ENCODE measurements at places on chromosomes 3 and 15.
A peak's percentile ranks its signal among the peaks of the same experiment; 100 is the strongest.

GRCh38 chr15:33729653-33730052 lies 238.6 kb upstream of the CHRM5 start:
- DNase-seq, result no peak

GRCh38 chr3:194561306-194561974 lies 71.8 kb downstream of the TMEM44 start:
- DNase-seq, result no peak

DNA sequence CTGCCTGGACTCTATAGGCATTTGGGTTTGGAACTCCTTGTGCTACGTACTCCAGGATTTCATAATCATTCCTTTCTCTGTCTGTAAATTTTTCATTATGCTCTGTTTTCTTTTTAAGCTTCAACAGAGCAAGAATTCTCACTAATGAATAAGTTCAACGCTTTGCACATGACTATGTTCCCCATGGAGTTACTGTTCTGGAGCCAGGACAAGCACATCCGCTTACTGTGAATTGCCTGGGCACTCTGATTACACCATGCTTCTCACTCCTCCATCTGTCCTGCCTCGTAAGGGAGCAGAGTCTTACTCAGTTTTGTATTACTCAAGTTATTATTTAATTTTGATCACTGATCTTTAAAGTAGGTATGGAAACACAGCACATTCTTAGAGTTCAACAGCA lies 472.7 kb downstream of the RAP2B start:
- DNase-seq, result no peak

DNA sequence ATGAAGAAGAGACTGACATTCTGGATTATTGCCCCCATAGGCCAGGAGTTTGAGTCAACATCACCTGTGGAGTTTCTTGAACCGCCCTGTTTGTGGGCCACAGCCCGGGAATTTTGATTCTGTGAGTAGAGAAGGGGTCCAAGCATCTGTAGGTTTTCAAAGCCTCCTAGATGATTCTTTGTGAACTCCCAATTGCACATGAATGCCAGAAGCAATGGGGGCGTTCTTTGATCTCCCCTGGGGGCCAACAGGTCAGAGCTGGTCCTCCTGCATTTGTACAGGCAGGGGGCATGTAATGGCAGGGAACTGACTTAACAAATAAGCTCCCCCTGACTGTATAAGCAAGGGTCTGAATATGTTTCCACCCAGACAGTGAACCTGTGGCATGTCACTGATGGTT lies 260.3 kb downstream of the SLCO3A1 start:
- no peak for DNase-seq

- DNase-seq, result no peak
Measured at GRCh38 chr15:52730173-52730572, 51.0 kb upstream of the ATOSA start.

GRCh38 chr15:64507293-64507802 lies 47.0 kb downstream of the ZNF609 start:
- peak; percentile 68 for DNase-seq

DNA sequence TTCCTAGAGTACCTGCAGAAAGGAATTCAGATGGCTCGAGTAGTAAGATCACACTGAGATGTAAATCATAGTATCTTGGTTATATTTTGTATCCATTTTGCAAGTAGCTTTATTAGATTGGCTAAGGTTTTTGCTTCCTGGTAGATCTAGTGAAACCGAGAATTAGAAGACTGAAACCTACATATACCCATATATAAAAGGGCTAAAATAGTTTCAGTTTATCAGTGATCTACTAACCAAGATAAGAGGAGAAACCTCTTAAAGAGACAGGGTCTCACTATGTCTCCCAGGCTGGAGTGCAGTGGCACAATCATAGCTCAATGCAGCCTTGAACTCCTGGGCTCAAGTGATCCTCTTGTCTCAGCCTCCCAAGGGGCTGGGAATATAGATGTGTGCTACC lies 135.3 kb downstream of the PCCB start:
- no peak for DNase-seq

DNA sequence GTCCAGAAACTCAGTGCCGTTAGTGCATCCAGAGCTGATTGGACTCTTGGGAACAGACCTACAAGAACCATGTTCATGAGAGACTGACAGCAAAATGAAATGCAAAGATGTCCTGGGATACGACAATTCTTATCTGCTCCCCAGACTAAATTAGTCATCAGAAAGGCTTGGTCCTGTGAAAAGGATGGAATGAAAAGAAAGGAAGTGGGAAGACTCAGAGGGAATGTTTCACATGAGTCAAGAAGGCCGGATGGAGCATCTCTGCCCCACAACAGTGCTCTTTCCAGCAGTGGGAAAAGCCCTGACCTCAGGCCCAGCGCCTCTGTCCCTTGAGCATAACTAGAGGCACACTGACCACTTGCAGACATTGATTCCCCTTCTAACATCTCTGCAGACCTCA lies 39.3 kb upstream of the UACA start:
- no peak for DNase-seq

- no peak for DNase-seq
Measured at GRCh38 chr3:99429502-99429901, 208.9 kb upstream of the COL8A1 start.

- no peak for DNase-seq
Measured at GRCh38 chr3:160291290-160291908, 66.2 kb downstream of the C3orf80 start.

DNA sequence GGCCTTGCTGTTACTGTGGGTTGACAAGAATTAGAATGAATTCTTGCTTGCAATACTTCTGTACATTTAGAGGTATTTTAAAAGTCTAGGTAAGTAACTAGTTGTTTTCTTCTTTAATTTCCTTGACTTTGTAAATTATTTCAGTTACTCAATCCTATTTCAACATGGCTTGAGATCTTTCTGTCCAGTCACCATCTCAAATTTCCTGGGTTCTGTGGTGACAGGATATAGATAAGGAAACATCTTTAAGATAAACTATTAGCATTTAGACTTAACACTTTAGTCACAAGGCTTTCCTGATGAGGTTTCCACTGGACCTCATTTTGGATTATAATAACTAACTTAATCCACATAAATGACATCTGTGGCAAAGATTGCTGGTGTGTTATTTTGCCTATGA lies 195.9 kb upstream of the DPH6 start:
- no peak for DNase-seq

- DNase-seq, result no peak
Measured at GRCh38 chr3:133549565-133549964, 23.9 kb upstream of the CDV3 start.

- no peak for DNase-seq
Measured at GRCh38 chr3:180417241-180417640, 184.7 kb upstream of the TTC14 start.

DNA sequence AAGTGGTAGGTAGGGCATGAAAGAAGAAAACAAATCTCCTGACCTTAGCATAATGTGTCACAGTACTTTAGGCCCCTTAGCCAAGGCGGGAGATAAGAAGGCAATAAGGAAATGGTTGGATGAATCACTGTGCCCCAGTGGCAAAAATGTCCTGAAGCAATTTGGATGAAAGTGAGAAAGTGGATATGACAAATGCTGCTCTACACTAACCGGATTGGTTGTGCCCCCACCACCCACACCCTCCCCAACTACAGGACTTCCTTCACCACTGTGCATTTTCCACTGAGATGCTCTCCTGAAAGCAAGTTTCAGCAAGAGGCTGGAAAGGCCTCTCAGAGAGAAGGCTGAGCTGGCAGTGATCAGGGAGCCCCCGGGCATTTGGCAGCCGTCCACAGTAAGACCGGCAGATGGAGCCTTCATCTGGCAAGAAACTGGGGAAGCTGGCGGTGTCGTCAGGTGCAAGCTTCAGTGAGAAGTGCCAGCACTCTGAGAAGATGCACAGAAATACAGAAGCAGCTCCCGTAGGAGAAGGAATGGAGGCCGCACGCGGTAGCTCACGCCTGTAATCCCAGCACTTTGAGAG lies 63.8 kb downstream of the ATP1B3 start:
- no peak for DNase-seq

DNA sequence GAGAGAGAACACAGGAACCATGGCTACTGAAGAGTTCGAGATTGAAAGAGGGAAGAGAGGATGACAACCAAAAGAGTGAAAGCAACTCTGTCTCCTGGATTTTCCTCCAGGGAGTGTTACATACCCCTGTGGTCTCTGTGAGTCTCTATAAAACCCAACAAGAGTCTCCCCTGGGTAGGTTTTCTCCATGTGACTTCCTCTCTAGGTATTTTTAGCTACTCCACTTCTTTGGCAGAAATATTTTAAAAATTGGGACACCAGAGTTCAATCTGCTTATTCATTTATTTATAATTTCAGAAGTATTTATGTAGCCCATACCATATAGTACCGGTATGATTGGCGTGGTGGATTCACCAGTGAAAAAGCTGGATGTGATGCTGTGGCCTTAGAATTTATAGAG lies 671.7 kb upstream of the NR2F2 start:
- DNase-seq, result no peak

DNA sequence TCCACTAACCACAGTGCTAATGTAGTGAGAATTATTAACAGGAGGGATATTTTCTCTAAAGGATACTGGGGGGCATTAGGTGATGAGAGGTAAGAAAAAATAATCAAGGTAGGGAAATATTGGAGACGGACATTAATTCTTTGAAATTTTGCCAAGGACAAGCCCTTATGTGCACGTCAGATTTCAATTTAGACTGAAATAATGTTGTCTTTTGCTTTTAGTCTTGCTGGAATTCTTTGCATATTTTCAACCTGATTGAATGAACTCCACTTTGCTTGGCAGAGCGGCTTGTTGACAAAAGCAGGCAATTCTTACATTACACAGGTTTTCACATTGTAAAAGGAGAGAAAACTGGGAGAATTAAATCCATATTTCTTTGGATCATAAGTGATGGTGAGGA lies 25.0 kb upstream of the C3orf52 start:
- DNase-seq, result no peak

DNA sequence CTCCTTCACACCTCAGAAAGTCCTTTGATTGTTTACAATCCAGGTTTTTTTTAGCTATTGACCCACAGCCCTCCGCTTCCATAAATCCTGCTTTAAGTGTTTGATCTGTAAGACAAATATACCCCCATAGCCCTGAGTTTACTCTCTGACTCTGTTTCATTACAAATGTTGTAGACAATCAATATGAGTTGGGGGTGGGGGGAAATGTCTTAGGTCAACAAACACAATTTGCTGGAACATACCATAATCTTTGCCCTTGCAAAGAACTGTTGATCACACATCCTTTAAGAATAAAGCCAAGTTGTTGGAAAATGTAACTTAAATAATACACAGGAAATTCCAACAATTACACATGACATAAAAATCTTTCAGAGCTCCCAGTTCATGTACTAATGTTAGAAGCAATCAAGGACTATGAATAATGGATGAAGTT lies 301.8 kb upstream of the SEMA6D start:
- no peak for DNase-seq

GRCh38 chr3:189143321-189143720 lies 28.4 kb upstream of the TPRG1 start:
- no peak for DNase-seq

DNA sequence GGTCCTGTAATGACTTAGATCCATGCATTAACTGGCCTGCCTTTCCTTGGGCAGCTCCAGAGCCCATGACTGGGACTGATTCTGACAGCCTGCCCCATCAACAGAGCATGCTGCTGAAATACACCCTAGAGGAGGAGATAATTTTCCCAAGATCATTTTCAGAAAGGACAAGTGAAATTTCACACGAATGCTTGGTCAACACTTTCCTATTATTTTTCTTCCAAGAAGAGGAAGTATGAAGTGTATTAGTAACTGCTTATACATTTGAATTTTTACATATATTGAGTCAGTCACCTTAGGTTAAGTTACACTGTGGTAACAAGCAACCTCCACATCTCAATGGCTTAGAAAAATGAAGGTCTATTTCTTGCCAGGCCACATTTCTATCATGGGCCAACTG lies 9.7 kb upstream of the NMNAT3 start:
- no peak for DNase-seq

- DNase-seq, result no peak
Measured at GRCh38 chr15:31070867-31071266, 30.7 kb downstream of the TRPM1 start.

GRCh38 chr3:45606991-45607712 lies 12.6 kb downstream of the LIMD1 start:
- DNase-seq, result no peak

DNA sequence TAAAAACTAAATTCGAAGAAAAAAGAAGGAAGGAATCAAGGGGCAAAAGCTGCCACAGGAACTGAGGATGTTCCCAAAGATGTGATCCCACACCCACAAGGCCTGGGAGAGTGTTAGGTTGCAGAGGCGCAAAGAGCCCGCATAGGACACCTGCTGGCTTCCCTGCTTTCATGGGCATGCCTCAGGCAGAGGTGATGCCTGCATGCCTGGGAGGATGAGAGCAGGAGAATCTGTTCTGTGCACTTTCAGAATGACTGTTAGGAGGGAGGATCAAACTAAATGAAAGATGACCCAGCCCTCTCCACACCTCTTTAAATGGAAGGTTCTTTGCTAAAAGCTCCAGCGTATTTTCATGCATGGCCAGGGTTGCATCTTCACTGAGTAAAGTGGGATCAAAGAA lies 162.4 kb downstream of the PLCL2 start:
- DNase-seq, result no peak

DNA sequence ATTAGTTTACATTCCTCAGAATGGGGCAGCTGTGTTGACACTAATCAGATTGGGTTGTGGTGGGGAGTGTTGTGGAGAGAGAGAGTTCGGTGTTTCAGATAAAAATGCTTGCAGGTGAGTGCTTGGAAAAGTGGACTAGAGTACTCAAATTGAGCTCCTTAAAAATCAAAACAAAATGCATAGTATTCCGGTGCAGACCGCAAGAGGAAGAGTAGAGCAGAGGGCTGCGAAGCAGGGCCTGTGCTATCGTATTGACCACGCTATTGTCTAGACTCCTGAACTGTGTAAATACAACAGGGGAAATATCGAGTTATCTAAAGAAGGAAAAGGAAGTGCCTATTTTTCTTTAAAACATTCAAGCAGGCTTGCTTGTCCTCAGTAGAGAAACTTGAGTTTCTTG lies 159.5 kb downstream of the TP63 start:
- DNase-seq, result no peak

GRCh38 chr3:14042680-14043079 lies 82.0 kb downstream of the CHCHD4 start:
- DNase-seq, result no peak

- no peak for DNase-seq
Measured at GRCh38 chr3:189143771-189144170, 28.0 kb upstream of the TPRG1 start.

DNA sequence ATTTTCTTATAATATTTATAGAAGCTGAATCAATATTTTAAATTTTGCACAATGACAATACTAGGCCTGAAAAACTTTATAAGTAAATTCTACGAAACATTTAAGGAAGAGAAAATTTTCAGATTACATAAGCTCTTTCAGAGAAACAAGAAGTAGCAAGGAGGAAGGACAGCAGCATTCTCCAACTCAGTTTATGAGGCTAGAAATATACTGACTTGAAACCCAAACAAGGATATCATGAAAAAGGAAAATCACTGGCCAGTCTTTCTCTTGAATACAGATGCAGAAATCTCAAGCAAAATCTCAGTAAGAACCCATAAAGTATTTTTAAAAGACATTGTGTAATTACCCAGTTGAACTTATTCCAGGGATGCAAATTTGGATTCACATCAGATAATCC lies 121.3 kb downstream of the STAC start:
- no peak for DNase-seq

GRCh38 chr3:136644212-136644611 lies 108.0 kb downstream of the STAG1 start:
- DNase-seq, result no peak

GRCh38 chr3:146345900-146346299 lies 95.0 kb upstream of the PLSCR4 start:
- no peak for DNase-seq

GRCh38 chr3:13308380-13308801 lies 111.7 kb downstream of the NUP210 start:
- DNase-seq, result no peak

Data from sciatic nerve (tissue), 2 donors.